ENCODE measurements at places on chromosomes 2 and 18.
A peak's percentile ranks its signal among the peaks of the same experiment; 100 is the strongest.

GRCh38 chr2:215435280-215435869 lies 493 bp downstream of the FN1 start:
- DNase-seq: no peak

DNA sequence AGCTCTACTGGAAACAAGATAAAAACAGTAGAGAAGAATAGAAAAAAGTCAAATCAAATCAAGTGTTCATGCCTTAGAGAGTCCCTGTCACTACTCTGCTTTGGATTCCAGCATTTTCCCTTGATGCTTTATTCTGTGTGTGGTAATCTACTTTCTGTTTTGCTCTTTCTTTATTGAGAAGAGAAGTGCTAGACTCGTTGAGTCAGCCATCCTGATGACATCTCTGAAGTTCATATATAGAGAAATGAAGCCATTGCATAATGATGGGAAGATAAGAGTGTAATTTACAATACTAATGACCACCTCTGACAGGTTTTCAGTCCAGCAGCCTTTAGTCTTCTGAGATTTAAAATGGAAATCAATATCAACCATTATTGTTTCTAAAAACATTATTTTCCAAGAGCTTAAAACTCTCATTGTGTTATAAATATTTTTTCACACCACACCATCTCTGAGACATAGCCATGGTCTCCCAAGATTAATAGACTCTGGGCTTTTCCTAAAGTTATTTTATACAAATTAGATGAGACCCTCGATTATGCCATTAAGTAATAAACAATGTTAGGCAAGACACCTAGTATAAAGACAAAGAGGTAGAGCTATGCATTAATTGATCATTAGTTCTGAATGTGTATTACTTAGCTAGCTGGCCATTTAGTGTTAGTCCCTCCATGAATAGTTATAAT lies 679.0 kb upstream of the ACVR2A start:
- no peak for DNase-seq

DNA sequence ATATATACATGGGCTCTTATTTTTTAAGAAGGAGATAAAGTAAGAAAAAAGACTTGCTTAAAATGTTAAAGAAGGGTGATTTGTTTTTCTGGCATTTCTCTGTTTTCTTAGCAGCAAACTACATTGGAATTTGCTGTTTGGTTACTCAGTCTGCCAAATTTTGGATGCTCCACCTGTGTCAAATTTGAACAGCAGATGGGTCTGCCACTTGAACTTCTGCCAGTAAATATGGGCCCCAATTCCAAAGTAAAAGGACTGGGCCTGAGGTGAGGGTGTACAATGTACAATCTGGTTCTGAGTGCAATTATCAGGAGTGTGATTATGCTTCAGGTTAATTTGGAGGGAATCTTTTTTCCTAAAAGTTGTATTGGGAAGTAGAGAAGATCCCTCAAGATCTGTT lies 794.5 kb downstream of the DSC3 start:
- DNase-seq: no peak

DNA sequence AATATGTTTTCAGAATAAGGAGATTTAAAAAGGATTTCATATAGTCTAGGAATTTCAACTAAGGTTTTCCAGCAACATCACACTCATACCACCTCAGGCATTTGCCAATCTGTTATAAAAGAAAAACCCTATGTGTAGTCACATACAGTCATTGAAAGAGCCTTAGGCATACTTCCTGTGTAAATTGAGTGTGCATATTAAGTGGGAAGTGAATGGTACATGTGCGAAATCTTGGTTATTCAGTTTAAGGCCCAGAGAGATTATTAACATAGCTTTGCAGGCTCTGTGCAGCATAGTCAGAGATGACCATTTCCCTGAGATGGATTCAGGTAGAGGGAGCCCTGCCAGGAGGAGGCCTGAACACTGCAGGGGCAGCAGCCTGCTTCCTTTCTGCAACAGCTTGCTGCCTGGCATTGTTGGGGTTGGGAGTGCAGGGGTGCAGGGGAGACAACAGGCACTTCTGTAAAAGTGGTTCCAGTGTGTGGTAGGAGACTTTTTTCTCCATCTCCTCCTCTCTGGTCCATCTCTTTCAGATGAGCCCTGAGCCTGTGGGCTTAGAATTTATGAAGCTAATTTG lies 100.1 kb upstream of the OSR1 start:
- DNase-seq: no peak

GRCh38 chr2:48600204-48600813 lies 17.3 kb upstream of the GTF2A1L start:
- no peak for DNase-seq

GRCh38 chr18:63284827-63285733 lies 34.5 kb downstream of the BCL2 start:
- no peak for DNase-seq

- no peak for DNase-seq
Observed at GRCh38 chr2:18365342-18365741, 195.1 kb downstream of the RDH14 start.

- no peak for DNase-seq
Observed at GRCh38 chr2:115480741-115481140, 1038.3 kb downstream of the DPP10 start.

DNA sequence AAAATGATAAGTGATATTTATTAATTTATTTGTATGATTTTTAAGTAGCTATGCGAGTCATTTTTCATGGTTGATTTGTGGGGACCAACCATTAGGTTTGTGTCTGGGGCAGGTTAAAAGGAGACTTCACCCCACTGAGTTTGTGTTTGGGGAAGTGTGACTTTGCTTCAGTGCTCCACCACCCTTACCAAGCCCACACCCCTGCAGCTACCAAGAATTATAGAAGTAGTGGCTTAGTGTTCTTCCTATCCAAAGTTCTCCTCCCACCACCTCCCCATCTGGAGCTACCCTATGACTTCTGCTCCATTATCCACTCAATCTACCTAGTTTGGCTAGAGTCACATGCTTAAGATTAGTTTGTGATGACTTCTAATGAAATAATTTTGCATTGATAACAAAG lies 182.1 kb upstream of the ZEB2 start:
- no peak for DNase-seq

DNA sequence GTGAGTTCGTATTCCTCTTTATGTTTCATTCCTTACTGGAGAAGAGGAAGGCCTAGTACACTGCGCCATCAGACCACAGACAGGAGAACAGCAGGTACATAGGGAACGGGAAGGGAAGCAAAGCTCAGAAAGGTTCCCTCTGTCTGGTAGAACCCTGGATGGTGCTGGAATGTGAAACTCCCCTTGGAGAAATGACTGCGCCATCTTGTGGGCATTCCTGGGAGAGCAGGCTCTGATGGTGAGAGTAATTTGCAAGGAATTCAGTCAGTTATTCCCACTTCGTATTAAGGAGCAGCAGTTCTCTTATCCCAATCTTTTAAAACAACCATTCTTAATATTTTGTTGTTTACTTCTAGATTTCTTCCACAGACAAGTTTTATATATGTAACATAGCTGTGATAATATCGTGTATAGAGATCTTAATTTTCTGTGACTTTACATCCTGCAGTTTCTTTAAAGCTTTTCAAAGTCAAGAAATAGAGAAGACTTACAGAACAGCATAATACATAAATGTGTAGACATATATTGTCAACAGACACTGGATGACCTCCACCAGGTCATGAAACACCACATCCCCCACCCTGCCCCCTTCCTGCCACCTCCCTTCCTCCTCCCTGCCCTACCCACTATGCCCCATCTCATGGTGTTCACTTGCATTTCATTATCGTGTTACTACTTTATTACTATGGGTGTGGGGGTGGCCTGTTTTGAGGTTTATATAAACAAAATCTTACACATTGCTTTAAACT lies 83.9 kb downstream of the ARHGEF4 start:
- DNase-seq: peak; percentile 36

DNA sequence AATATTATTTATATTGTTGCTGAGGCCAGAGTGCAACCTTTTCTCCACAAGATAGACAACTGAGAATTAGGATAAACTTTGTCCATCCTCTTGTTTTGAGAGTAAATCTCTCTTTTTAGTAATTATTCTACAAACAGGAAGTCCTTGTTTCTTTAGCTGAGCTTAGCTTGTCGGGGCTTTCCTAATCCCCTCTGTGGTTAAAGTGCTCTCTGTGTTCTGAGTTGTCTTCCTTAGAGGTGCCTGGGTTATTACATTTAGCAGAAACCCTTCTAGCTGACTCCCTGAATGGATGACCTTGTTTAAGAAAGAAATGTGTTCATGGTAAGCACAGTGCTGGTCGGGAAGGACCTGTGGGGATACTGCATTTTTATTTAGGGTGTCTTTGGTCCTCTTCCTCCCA lies 12.7 kb downstream of the USP39 start:
- no peak for DNase-seq

DNA sequence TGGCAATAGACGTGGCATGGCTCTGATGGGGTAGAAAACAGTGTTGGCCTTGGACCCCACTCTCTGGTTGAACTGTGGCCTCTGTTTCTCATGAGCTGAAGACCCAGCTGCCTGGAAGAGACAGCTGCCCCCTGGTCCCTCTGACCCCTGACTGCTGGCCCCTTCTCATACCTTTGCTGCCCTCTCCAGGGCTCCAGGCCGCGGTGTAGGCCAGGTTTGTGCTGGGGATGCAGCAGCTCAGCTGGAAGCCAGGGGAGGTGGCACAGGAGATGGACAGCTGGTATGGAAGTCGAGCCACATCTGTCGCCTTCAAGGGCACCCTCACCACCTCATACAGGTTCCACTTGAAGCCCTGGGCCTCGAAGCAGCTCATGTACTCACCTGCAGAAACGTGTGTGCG lies 31.7 kb upstream of the SELENOI start:
- DNase-seq: no peak

- DNase-seq: no peak
Observed at GRCh38 chr2:232014681-232015080, 53.2 kb downstream of the DIS3L2 start.

DNA sequence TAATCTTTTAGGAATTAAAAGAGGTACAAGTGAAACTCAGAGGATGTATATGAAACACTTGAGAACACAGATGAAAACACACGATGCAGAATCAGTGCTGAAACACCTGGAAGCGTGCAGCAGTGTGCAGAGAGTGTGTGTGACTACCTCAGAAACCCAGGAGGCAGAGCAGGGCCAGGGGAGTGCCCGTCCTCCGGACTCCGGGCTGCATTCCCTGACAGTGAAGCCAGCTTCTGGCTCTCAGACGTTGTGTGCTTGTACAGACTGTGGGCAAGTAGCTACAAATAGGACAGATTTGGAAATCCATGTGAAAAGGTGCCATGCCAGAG lies 34.6 kb downstream of the ZNF407 start:
- no peak for DNase-seq

DNA sequence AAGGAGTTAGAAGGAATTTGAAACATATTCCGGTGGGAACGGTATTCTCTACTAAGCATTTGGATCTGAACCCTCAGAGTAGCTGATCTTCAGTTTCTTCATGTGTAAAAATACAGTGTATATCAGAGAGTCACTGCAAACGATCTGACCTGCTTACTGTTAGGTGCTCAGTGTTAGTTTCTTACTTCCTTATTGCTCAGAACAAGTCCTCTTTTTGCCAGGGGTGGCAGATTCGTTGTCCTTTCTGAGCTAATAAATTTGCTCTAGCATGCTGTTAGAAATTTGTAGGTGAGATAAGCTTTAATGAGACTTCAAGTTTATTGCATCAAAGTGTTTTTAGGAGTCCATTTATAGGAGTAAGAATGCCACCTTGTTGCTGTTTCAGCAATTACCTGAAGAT lies 15.8 kb downstream of the PLEKHA3 start:
- no peak for DNase-seq

GRCh38 chr2:95109260-95109659 lies 12.3 kb downstream of the MRPS5 start:
- DNase-seq: no peak

DNA sequence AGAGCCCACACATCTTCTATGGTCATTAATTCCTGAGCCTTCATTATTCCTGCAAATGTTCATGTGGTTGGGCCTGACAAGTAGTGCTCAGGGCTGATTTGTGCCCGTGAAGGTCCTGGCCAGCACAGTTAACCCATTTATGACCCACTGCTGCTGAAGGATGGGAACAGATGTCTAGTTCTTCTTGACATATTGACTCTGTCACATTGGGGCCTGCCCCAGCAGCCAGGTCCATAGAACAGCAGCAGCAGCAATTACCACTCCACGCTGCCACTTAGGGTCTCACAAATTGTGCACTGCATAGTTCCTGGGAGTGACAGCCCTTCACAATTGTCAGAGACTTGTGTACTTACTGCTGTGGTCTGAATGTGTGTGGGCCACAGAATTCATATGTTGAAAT lies 442.3 kb upstream of the RGPD4 start:
- no peak for DNase-seq

DNA sequence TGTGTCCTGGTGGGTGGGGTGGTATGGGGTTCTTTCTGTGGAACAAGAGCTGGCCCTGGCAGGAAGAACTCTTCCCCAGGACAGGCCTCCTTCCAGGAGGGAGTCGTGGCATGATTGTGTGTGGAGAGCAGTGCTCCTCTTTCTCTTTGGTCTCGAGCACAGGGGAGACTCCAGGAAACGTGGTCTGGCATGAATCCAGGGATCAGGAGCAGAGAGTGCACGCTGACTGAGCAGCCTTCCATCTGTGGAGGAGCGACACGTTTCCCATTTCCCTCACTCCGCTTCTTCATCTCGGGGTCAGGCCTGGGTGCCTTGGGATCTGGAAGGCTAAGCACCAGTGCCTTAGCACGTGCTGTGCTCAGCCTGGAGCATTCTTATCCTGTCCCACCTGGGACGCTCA lies 132.0 kb upstream of the HDAC4 start:
- no peak for DNase-seq

- no peak for DNase-seq
Observed at GRCh38 chr2:46656640-46657039, 177.3 kb downstream of the TMEM247 start.

- DNase-seq: no peak
Observed at GRCh38 chr2:231099918-231100317, 24.9 kb downstream of the HTR2B start.

DNA sequence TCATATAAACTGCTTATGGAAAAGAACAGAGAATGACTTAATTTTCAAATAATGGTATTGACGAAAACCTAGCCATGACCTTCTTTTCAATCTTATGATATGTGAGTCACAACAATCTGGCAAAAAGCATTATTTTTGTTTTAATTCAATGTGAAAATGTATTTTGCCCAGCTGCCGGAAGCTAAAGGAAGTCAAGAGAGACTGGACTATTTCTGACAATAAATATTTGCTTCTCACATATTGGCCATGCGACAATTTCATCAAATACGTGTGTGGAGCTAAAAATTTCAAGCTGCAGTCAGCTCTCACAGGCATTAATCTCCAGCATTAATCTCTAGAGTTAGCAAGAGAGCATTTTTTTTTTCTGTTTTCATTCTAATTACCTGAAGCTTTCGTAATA lies 881.0 kb downstream of the CPS1 start:
- DNase-seq: no peak

DNA sequence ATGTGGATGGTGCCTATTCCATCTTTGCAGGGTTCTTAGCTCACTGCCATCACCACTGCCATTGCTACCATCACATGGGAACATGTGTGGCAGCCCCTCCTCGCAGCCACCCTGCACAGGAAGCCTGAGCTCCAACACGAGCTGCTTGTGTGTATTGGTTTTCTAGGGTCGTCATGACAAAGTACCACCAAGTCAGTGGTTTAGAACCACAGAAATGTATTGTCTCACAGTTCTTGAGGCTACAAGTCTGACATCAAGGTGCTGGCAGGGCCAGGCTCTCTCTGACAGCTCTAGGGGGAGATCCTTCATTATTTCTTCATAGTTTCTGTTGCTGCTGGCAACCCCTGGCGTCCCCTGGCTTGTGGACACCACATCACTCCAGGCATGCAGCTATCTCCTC lies 10.3 kb upstream of the IL1R2 start:
- DNase-seq: no peak

- DNase-seq: no peak
Observed at GRCh38 chr2:193156480-193156879, 961.7 kb upstream of the TMEFF2 start.
